ENCODE measurements at places on chromosomes 5 and 9.

- peaks cover 69% of the 10 kb centered on the region for H3K4me1 ChIP-seq
- H3K27me3 ChIP-seq: no peaks in the 10 kb centered on the region
- no peaks in the 10 kb centered on the region for H3K36me3 ChIP-seq
- DNase-seq: no peak
- no peak overlapping the region for H3K27ac ChIP-seq
- no peak overlapping the region for H3K4me3 ChIP-seq
Measured at GRCh38 chr9:83435301-83435700, 102.9 kb downstream of the FRMD3 start.

- H3K4me1 ChIP-seq: peaks cover 17% of the 10 kb centered on the region
- peak within 1 kb of the TSS; percentile 87 for H3K27ac ChIP-seq
- peaks cover 12% of the 10 kb centered on the region for H3K27me3 ChIP-seq
- H3K36me3 ChIP-seq: no peaks in the 10 kb centered on the region
Measured at GRCh38 chr9:113463418-113464285, at the start of gene RGS3. RGS3 (plus strand) TSS chr9:113463727; CDS start chr9:113463803, 76 bp downstream.

- no peak for DNase-seq
- no peaks in the 10 kb centered on the region for H3K27me3 ChIP-seq
- peaks cover 100% of the 10 kb centered on the region for H3K4me1 ChIP-seq
- peak overlapping the region; percentile 63 for H3K27ac ChIP-seq
- H3K4me3 ChIP-seq: peak overlapping the region; percentile 28
- peaks cover 4% of the 10 kb centered on the region for H3K36me3 ChIP-seq
Measured at GRCh38 chr5:14675865-14676300, 11.4 kb downstream of the OTULIN start.

GRCh38 chr5:124421584-124421983 is 324.9 kb downstream of the ZNF608 start:
- DNase-seq: no peak
- peaks cover 4% of the 10 kb centered on the region for H3K4me1 ChIP-seq
- no peak overlapping the region for H3K27ac ChIP-seq
- H3K4me3 ChIP-seq: no peak overlapping the region

DNA sequence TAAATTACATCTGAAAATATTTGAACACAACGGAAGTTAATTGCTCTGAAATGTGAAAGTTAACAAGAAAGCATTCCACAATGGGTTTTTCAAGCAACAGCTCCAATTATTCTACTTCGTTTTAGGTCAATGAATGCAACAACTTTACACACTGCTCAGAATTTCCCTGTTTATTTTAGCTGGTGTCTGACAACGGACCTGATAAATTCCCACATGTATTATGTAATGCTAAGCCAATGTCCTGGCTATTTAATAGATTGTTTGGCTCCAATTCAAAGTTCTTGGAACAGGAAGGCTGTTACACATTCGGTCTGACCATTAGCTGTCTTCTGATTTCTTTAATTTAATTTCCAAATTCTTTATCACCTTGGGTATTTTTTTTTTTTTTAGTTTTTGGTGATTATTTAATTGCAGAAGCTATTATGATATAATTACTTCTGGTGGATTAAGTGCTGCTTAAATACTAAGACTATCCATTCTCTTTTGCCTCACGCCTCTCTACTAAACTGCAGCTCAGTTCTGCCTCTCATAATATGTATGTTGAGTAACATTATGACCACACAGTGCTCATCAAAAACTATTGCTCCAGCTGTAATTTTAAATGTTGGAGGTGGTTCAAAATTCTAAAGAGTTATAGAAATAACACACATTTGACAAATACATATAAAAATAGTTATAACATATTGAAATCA is 57.9 kb downstream of the MEF2C start:
- peaks cover 13% of the 10 kb centered on the region for H3K36me3 ChIP-seq
- H3K27me3 ChIP-seq: no peaks in the 10 kb centered on the region
- H3K27ac ChIP-seq: peak overlapping the region; percentile 89
- DNase-seq: no peak
- H3K4me3 ChIP-seq: peak overlapping the region; percentile 48
